Cardiac fibroblast (primary cell): ENCODE measurements at places on chromosomes 13 and 19.

DNA sequence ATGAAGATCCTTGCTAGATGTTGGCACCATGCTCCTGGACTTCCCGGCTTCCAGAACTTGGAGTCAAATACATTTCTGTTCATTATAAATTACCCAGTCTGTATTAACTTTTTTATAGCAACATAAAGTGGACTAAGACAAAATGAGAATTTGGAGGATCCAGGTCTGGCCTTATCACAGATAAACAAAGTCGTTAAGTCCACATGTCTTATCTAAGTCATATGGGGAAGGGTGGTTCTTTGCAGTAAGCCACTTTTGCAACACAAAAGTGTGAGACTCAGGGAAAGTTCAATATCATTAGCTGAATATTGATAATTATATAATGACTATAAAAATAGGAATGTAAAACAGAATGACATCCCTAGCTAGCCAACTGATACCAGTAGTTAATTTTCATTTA is 91.6 kb upstream of the SIAH3 start:
- no peak for DNase-seq

- DNase-seq = peak; percentile 47
Measured at GRCh38 chr13:80337288-80338081, 3.4 kb downstream of the SPRY2 start.

DNA sequence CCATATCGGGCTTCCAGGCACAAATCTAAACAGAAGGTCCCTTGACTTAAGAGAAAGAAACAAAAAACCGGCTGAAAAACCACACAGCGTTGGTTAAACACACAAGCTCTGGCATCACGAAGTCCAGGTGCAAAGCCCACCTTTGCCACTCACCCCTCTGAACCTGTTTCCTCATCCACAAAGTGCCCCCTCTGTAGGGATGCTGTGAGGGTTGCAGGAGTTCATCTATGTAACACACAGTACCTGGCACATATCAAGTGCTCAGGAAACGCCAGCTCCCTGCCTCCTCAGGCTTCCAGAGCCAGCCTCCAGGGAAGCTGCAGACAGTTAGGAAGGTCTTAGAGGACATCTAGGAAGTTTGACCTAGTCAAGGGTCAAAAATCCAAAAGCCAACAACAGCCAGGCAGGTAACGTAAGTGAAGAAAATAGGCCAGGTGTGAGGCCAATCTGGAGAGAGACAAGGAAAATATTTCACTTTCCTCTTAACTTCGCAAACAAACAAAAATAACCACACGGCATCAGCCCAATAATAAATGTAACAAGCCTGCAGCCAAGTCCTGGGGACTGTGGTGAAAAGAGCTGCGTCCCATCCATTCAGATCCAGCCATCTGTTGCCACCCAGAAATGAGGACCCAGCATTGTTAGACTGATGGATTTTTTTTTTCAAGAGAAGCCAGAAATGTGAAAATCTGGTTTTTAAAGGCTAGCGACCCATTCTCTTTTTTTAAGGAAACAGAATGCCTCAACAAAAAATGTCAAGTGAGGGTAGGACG is 10.0 kb downstream of the KDELR1 start:
- DNase-seq = no peak

GRCh38 chr19:38003438-38004185 is 96.6 kb downstream of the SIPA1L3 start:
- DNase-seq = peak; percentile 85

- no peak for DNase-seq
Measured at GRCh38 chr19:48230555-48231129, 25.1 kb downstream of the CARD8 start.

GRCh38 chr13:81078048-81078447 is 737.1 kb upstream of the SPRY2 start:
- DNase-seq = no peak
